AG10803 (cell line): ENCODE measurements at places on chromosomes 5 and 9.

DNA sequence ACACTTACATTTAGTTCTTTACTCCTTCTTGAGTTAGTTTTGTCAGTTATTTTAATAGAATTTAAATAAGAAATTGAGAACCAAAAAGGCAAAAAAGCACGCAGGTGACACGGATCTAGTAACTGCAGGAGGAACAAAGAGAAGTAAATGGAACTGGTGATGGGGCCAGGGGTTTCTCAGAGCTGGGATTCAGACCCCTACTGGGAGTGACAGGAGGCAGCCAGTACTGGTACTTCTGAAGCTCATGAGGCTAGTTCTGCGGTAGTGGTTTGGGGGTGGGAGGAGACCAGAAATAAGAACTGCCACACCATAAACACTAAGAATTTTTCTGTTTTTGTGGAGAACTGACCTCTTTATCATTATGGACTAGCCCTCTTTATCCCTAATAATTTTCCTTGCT, 48.2 kb downstream of the OXCT1 start:
- no peak for DNase-seq

DNA sequence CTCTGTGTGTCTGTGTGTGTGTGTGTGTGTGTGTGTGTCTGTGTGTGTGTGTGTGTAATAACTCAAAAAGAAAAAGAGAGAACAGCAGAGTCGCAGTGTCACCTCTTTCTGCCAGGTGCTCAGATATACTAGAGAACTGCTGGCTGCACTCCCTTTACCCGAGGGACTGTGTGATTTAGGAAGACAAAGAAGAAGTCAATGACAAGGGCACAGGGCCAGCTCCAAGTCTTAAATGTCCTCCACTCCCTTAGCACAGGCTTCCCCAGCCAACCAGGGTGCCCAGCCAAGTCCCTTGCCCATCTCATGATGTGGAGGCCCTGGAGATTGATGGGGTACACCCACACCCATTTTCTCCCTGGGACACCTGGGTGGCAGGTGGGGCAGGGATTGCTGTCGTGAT, 8.7 kb downstream of the CCNJL start:
- no peak for DNase-seq

- DNase-seq: no peak
Measured at GRCh38 chr9:74858751-74859414, 28.8 kb downstream of the TRPM6 start.

GRCh38 chr5:143265995-143266394, 137.5 kb downstream of the NR3C1 start:
- no peak for DNase-seq

DNA sequence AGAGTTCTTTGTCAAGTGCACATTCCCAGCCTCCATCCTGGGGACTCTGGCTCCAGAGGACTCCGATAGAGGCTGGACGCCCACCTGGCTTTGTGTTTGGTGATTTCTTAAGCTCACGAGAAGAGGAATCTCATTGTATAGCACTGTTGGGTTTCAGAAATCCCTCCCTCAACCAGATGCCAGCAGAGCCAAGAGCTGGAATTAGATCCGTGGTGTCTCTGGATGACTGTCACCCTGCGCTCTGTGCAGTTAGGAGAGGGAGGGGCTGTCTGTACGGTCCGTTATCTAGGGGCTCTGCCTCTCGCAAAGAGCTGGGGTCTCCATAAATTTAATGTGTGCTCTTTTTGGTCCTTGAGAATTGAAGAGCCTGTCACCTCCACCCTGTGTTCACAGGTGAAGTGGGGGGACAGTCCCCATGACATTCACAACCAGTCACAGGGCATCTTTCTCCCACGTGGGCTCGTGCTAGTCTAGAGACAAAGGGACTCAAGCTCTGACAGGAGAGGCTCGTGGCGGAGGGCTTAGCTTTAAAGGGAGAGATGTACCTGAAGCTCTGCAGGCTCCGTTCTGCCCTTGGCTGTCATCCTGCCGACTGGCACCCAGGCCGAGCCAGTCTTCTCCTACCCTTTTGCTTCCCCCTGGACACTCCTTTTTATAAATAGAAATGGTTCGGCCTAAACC, 41.4 kb downstream of the FAM78A start:
- DNase-seq: no peak

DNA sequence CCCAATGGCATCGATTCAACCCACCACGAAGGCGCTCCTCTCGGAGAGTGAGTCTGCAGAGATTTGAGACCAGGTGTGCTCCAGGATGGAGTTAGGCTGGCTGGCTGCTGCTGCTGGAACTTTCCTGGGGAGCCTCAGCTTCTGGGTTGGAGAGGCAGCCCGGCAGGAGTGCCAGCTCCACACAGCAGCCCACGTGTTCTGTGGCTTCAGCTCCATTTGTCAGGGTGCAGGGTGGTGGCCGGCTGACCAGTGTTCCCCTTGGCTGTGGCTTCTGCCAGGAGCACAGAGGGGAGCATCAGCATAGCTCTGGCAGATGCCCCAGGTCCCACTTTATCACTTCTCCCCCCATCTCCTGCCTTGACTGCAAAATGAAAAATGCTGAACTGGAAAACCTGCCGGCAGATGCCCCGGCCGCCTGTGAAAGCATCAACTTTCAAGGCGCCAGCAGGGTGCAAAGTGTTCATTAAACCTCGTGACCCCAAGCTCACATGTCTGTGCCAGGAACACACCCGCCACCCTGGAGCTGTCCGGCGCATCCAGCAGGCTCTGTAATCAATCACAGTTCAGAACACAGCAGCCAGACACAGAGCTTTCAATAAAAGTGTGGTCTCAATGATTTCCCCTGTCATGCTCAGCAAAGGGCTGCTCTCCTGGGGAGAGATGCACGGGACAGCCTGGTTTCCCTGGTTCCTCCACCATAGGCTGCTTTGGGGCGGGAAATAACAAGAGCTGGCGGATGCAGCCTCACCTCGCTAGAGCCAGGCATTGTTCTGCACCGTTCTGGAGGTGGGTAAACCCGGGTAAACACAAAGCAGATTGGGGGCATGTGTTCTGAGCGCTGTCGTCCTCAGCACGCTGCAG, 53.2 kb downstream of the TRIP13 start:
- no peak for DNase-seq

DNA sequence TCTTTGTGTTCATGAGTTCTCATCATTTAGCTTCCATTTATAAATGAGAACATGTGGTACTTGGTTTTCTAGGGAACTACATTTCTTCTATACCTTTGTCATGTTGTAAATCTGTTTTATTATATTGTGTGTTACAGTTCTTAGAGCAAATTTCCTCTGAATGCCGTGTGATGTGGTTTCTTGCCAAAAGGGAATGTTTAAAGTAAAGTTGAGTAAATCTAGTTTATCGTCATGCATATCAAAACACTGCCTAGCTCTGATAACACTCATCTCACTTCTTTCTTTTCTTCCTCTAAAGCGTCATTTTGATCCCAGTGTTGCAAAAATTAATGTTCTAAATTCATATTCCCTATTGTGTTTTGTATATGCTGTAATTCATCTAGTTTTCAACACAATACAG, 295.4 kb upstream of the HAPLN1 start:
- DNase-seq: peak; percentile 8

- DNase-seq: no peak
Measured at GRCh38 chr5:94422812-94423211, 195.6 kb downstream of the KIAA0825 start.

GRCh38 chr9:112396416-112396815, 16.5 kb downstream of the HSDL2 start:
- no peak for DNase-seq

DNA sequence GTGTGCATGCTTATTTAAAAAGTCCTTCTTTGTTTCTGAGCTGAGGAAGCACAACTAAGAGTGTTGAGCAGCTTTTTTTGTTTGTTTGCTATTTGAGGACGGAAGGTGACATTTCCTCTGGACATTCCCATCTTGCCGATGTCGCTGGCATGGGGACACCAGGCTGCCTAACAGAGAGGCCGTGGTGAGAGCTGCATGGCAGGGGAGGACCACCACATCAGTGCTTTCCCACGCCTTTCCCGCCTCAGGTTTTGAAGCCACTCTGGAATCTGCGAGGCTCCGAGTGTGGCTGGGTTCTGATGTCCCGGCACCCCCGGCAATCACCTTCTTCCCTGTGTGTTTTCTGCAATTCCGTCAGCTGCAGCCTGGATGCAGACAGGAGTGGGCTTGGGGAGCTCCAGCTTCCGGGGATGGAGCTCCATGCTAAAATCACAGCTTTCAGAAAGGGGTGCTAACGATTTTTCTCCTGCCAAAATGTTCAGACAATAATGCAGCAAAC, 259.8 kb upstream of the IRX4 start:
- no peak for DNase-seq

- DNase-seq: peak; percentile 45
Measured at GRCh38 chr9:1100945-1101344, 50.8 kb downstream of the DMRT2 start.

DNA sequence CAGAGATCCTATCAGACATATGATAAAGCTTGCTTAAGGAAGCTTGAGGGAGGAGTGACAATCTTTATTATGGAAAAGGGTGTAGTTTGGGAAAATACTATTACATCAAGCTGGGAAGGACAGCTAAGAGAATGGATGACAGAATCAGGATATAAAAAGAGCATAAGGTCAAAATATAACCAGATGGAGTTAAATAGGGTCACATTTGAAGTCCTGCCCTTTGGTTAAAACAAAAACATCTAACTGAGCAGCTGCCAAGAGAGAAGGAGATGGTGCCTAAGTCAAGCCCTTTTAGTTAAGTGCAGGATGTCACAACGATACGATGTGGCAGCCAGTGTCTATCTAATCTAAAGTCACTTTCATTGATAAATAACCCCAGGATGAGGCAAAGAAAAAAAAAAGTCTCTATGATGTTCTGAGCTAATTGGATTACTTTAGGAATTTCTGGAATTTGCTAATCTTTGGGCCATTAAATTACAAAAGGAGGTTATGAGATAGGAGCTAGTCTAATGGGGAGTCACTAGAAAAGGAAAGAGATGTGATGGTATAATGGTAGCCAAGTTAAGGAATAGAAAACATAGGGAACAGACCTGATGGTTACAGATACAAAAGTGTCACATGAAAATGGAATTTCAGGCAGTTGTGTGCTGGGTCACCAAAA, 365.2 kb downstream of the PDE4D start:
- no peak for DNase-seq

DNA sequence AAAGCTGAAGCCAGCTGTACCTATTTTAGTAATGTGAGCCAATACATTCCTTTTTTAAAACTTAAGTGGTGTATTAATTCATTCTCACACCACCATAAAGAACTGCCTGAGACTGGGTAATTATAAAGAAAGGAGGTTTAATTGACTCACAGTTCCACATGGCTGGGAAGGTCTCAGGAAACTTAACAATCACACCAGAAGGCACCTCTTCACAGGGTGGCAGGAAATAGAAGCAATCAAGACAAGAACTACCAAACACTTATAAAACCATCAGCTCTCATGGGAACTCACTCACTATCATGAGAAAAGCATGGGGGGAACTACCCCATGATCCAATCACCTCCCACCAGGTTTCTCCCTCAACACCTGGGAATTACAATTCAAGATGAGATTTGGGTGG, 21.0 kb downstream of the ESM1 start:
- no peak for DNase-seq

DNA sequence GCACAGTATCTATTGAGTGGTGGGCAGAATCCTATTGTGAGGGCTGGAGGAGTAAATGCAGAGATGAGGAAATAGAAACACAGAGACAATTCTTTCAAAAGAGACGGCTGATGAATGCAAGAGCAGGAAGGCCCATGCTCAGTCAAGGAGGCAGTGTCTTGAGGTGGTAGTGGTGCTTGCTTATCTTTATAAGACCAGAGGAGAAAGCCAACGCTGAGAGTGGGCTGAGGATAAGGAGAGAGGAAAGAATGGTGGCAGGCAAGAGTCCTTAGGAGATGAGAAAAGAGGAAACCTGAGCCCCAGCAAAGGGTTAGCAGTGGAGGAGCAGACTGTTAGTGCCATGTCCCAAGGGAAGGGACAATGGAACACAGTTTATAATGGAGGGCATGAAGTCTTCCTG, 86.0 kb downstream of the SNCAIP start:
- DNase-seq: no peak

DNA sequence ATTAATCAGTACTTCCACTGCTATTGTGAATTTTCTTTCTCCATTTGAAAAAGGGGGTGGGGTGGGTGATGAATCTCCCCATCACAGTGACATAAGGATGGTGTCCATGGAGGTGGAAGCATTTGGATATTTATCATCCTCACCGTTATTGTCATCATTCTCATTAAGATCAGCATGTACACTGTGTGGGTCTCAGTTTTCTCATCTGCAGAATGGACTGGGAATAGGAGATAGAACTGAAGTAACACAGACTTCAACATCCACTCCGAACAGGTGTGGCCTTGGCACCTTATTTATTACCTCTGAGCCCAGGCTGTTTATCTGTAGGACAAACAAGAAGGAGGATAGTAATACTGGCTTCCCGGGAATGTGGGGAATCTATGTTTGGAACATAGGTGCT, 165.9 kb downstream of the PAPPA start:
- DNase-seq: no peak

DNA sequence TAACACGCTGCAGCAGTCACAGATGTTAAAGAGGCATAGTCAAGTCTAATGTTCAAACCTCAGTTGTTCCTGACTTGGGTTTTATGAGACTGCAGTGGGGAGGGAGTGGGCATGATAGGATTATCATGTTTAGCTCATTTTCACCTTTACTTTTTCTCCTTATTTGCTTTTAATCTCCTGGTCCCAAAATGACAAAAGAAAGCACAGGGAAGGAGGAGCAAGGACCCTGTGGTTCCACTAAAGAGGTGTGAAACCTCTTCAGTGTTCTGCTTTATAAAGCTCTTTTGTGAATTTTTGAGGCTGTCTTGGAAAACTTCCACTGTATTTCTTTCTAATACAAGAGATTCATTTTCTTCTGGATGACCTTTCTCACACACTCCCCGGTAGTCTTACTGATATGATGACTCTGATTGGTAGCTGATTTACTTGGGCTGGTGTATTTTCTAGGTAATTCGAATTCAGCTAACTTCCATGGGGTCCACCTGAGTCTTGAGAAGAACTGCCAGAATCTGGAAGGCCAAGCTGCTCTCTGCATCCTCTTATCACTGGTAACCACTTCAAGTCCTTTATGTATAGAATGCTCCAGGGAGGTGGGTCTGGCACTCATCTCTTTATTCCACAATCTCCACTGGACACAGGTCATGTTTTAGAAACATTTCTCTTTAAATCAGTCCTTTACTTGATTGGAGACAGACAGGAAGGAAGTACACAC, 1364.4 kb upstream of the CDH9 start:
- DNase-seq: no peak

DNA sequence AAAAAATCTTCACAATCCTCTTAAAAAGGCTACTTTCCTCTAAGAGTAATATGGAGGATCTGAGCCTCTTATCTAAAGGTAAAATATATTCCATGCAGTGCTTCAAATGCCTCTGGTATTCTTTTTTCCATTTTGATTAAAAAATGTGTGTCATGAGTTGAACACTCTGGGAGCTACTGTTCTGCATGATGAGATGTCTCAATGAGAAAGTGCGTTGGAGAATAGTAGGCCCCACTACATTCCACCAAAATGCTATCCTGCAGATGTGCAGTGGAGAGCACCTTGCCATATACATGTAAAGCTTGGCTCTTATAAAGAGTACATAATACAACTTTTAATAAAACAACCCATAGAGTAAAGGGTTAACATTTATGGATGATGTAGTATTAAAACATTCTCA, 26.3 kb downstream of the ALDH1A1 start:
- no peak for DNase-seq

GRCh38 chr5:93034621-93035590, 546.1 kb downstream of the NR2F1-AS1 start:
- no peak for DNase-seq
